Stimulated activated CD8-positive, alpha-beta memory T cell treated with anti-CD3 and anti-CD28 coated beads, Interleukin-12 subunit alpha, Interleukin-12 subunit beta, amount 100 ng/mL, for 1 hour (primary cell): ENCODE measurements at places on chromosomes 5 and 9.

GRCh38 chr9:137172901-137173795 is 1.3 kb upstream of the TMEM210 start:
- DNase-seq = no peak

DNA sequence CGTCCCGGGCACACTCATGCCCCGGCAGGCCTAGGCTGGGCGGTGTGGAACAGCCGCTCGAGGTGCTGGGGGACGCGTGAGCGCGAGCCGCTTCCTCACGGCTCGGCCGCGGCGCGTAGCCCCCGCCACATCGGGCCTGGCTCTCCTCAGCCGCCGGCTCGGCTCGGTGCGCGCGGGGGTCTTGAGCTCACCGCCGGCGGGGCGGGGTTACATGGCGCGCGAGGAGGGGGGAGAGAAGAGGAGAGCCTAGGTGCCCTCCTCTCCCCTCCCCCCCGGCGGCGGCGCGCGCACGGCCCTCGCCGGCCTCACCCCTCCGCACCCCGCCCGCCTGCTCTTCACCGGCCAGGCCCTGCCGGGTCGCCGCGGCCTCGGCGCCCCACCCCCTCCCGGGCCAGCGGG is 7.7 kb downstream of the RANBP6 start:
- peak; percentile 59 for DNase-seq

- no peak for DNase-seq
These were observed 86.7 kb downstream of the KCNIP1 start for GRCh38 chr5:170590566-170590965.

DNA sequence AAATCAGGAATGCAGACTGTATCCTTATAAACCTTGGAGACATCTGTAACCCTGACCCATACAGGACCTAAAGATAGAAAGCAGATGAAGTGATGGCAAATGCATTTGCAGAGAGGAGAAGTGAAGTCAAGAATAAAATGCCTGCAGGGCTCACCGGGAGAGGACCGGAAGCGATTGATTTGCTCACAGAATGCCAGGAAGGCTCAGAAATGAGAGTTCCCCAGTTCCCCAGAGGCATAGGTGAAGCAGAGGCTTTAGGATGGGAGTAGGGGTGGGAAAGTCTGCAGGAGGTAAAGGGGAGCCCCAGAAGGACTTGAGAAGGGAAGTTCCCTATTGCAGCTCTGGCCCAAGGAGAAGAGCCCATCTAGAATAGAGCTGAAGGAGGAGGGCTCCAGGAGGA is 63.9 kb upstream of the TNFAIP8 start:
- no peak for DNase-seq

- DNase-seq = no peak
These were observed 390.8 kb downstream of the NNT start for GRCh38 chr5:43993634-43994351.

DNA sequence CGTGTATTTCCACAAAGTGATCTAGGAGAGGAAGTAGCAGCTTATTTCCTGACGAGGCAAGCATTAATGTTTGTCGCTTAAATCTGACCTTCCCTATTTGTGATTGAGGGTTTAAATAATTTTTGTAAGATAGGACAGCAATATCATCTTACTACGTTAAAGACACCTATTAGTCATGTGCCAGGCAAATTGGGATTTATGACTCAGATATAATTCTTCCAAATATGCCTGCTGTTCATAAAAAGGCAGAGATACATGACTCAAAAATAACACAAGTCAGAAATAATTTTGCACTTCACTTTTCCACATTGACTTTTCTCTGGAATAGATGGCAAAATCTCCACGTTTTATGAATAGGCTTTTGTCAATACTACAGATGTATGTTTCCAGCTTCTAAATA is 43.0 kb upstream of the CDH12 start:
- DNase-seq = no peak

- no peak for DNase-seq
These were observed 115.8 kb downstream of the INSYN2B start for GRCh38 chr5:169864483-169864882.

DNA sequence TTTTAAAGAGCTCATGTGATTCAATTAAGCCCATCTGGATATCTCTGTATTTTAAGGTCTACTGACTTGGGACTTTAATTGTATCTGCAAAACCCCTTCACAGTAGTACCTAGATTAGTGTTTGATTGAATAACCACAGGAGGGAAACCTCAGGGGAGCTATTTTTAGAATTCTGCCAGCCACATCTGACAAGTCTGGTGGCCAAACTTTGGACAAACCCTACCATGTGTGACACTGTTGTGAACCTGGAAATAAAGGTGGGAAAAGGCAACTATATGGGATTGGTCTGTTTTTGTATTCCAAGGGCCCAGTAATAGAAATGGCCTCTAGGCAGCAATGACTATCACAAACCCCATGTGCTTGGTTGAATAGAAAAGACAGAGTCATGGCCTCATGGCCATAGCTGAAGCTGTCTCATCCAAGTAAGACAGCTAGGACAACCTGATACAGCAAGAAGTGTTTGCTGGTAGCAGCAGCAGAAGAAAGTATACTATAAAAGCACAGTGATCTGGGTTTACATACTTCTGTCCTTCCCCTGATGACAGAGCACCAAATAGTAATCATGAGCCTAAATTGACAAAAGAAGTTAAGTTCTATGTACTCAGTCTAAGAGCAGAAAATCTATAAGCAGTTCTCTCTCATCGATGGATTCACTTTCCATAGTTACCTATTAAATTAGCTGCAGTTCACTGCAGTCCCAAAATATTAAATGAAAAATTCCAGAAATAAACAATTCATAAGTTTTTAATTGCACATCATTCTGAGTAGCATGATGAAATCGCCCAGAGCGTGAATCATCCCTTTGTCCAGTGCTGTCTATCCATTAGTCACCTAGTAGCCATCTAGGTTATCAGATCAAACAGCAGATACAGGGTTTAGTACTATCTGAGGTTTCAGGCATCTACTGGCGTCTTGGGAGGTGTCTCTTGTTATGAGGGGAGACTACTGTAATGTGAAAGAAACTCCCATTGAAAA is 189.8 kb downstream of the ARHGAP26 start:
- DNase-seq = no peak

DNA sequence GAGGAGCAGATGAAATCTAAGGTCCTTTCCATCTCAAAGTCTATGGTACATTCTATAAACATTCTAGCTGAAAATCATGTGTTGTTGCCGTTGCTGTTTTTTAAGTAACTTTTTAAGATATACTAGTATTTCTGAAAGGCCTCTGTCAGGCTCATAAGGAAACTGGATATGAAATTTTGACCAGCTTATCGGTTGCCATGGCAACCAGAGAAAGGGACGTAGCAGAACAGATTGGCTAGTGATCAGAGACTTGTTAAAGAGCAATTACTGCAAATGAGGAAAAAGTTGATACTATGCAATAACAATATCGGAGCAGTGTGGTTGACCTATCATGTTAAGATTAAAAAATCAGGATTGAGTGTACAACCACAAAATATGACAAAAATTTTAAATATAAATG is 57.0 kb upstream of the RNF180 start:
- no peak for DNase-seq

- no peak for DNase-seq
These were observed 209.4 kb upstream of the RGMB start for GRCh38 chr5:98563885-98564653.

DNA sequence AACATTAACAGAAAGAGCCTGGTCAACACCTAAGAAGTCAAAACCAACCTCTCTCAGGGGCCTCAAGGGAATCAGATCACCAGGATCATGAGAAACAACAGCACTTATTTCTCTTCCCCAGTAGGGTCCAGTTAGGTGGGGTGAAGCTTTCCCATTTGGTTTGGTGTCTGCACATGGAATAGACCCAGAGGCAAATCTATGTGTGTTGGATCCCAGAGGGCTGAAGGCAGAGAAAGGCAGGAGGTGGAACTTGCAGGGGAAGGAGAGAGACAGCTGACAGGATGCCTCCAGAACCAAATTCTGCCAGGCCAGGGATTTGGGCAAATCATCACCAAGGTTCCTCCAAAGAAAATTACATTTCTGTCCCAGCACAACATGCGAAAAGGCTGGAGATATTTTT is 104.8 kb upstream of the SPOCK1 start:
- no peak for DNase-seq

GRCh38 chr5:157900644-157901043 is 41.7 kb upstream of the CLINT1 start:
- no peak for DNase-seq

DNA sequence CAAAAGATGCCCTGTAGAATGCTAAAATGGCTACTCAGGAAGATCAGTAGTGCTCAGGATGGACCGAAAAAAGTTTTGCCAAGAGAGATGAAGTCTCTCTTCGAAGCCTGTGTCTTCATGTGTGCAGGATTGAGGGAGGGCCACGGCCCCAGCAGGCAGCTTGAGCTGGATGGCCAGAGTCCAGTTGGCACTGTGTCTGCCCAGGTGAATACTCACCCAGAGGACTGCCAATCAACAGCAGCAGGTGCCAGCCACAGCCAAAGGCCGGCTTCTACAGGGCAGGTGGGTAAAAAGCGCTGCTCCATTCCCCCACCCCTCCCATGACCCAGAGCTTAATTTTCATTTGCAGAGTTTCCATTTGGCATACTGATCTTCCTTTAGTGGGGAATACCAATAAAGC is 287.9 kb upstream of the ZNF608 start:
- no peak for DNase-seq

- no peak for DNase-seq
These were observed 49.1 kb upstream of the TEK start for GRCh38 chr9:27059907-27060306.

DNA sequence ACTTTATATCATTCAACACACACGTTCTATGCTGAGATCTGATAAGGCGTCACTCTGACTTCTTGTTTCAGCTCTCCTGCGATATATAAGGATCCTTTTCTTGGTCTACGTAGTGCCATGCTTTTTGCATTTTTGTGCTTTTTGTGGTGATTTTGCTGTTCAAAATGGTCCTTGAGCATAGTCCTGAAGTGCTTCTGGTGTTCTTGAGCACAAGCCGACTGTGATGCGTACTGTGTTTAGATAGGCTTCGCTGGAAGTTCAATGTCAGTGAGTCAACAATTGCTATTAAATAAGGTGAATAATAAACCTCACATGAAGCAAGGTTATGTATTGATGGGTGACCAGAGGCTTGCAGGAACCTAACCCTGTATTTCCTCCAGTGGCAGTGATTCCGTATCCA is 46.8 kb downstream of the ACO1 start:
- no peak for DNase-seq

DNA sequence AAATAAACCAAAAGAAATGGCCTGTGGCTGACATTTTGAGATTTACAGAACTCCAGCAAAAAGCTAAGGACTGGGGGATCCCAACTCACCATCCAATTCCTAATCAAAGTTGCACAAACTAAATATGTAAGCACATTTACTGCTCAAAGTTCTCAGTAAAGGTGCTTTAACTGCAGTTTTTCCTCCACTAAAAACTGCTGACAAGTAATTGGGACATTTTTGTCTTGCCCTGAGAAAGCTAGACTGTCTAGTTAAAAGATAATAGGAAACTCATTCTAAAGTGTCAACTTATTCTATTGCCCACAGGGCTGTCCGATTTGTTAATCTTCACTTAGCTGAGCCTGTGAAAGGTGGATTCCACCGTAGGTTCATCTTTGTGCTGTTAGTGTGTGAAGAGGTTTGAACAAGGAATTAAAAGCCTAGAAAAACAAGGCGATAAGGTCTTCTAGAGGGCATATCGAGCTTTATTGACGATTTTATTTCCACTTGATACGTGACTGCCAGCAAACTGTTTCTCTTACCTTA is 1.0 kb downstream of the DOCK8 start:
- no peak for DNase-seq

GRCh38 chr5:160432787-160433186 is 11.1 kb downstream of the PTTG1 start:
- DNase-seq = no peak

GRCh38 chr9:137053944-137054931 is at the start of gene ENTPD2:
ENTPD2 (minus strand) TSS chr9:137054061; CDS start chr9:137053997, 64 bp downstream.
- DNase-seq = no peak

DNA sequence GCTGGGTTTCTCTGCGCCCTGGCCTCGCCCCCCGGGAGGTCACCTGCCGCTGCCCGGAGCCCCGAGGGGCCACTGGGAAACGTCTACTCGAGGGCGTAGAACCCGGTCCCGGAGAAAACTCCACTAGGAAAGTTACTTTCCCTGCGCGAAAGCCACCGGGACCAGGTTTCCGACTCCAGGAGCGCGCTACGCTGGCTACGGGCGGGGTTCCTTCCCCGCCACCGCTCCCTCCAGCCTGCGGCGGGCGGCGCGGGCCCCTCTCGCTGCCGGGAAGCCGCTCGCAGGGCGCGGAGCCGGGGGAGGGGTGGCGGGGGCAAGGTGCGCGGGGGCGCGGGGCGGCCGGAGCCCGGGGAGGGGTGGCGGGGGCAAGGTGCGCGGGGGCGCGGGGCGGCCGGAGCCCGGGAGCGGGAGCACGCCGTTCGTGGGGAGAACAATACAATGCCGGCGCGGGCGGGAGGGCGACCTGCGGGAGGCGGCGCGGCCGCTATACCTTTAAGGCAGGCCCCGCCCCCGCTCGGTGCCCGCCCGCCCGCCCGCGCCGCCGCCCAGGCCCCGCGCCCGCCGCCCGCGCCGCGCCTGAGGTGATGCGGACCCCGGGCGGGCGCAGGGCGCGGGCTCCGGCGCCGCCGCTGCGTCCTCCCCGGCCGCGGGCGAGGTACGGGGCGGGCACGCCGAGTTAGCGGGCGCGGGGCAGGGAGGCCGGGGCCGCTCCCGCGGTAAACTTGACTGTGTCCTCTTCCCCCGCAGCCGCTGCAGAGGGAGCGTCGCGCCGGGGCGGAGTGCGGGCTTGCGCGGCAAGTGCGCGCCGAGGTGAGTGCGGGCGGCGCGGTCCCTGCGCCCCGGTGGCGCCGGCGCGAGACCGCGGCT is 278.1 kb downstream of the AOPEP start:
- DNase-seq = no peak

- no peak for DNase-seq
These were observed 235.7 kb downstream of the CDK5RAP2 start for GRCh38 chr9:120344230-120344629.

DNA sequence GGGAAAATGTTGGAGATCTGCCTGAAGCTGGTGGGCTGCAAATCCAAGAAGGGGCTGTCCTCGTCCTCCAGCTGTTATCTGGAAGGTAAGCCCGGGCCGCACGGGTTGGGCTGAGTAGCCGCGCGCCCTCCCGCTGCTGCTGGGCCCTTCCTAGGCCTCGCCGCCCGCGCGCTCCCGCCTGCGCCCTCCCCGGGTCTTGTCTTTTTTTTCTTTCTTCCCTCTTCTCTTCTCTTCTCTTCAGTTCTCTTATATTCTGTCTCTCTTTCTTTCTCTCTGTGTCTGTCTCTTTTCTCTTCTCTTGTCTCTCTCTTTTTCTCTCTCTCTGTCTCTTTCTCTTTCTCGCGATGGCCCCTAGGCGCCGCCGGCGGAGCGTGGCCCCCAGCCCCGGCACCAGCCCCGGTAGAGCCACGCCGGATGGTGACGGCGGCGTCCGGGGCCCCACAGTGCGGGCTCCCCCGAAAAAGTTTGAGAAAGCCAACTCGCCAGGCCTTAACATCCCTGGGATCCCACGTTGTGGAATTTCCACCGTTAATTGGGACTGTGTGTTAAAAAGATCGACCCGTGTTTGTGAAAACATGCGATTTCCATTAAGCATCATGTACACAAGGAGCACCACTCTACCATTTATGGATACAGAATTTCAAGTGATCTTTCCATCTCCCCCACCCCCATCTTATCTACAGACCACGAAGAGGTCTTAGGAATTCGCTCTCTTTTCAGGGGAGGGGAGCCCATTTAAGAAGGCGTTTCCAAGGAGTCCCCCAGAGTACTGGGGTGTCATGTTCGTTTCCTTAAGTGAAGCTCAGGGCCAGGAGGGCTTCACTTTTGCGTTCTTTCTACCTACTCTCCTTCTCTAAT is 616 bp downstream of the ABL1 start:
- no peak for DNase-seq
